NCI-H1930 (cell line): ENCODE measurements at places on chromosomes 11 and 22.

DNA sequence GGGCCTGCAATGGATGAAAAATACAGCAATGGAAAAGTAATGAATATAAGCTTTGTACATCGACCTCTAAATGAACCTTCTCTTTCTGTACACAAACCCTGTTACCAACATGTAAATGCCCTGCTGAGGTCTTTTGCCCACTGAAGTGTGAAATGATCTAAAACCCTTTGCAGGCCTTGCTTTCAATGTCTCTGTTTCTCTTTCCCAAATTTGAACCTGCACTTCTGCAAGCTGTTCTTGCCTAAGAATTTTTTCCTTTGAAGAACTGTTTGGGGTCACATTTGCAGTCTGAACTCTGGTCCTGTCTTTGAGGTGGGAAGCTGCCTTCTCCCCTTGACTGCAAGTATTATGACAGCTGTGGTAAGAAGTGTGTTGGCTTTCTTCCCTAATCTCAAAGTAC is 1237.1 kb downstream of the FAM181B start:
- no peak for DNase-seq

DNA sequence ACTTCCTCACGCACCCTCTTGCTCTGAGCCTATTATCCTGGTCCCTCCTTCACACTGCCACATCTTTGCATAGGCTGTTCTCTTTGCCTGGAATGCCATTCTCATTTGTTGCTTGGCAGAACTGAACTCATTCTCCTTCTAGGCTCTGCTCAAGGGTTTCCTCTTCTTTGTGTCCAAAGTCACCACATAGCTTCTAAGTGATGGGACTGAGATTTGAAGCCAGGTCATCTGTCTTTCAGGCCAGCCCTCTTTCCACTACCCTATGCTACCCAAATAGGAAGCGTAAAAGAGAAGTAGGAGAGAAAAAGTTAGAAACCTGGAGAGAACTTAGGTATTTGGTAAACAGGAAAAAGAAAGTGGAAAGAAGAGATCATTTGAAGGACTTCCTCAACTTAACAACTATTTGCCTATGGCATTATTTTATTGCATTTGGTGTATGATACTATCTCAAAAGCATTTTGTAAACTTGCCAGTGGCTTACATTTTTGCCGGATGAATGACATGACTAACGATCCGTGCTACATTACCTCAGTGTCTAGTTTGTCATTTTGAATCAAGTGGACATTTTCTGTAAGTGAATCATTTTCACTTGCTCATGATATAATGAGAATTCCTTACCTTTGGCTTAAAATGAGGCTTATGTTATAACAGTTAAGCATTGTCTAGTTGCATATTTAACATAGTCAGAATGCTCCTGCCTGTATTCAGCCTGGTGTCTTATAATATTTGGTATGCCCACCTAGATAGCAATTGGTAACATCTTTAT is 18.5 kb downstream of the NF2 start:
- no peak for DNase-seq

- DNase-seq = no peak
These were observed 323.3 kb upstream of the ZC3H12C start for GRCh38 chr11:109769858-109770257.

DNA sequence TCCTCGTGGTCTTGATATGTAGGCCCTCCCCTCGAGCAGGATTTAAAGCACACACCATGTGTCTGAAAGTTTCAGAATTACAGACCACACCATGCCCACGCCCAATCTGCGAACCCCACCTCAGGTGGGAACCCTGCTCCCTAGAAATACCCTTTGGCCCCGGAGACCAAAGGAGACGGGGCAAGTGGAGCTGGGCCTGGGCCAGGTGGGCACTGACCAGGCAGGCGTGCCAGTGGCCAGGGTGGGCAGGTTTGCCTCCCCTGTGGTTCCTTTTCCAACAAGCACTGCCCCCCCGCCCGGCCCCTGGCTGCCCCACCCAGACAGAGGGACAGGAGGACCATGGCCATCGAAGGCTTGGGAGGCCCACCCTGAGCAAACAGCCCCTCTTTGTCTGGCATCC is 400.4 kb downstream of the TBC1D22A start:
- no peak for DNase-seq

DNA sequence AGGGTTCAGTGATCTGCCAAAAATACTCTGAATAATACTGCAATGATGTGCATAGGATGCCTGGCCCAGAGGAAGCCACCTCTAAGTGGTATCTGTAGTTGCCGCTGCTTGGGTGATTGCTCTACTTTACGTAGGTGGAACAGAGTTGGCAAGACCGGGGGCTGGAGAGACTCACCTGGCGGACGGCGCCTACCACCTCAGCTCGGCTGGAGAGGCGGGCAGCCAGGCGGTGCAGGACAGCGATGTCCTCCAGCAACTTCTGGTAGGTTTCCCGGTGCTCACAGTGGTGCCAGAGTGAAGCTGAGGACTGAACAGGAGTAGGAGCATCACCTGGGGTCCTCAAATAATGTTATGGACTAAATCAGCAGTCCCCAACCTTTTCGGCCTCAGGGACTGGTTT is 34.5 kb upstream of the LYVE1 start:
- DNase-seq = no peak

DNA sequence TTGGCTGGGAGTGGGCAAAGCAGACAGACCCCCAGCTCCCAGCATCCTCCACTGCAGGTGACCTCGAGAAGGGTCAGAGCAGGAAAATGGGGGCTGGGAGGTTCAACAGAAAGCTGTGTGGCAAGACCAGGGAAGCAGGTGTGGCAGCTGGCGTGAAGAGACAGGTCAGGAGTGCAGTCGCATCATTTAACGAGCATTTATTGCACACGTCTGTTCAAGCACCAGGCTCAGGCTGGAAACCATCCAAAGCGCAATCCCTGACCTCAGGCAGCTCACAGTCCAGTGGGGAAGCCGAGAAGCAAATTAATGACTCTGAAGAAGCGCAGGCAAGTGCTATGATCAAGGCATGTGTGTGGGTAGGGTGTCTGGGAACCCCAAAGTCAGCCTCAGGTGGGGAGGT is 7.4 kb downstream of the SLC25A45 start:
- DNase-seq = no peak

- no peak for DNase-seq
These were observed 548.7 kb upstream of the CADM1 start for GRCh38 chr11:116052603-116053547.

GRCh38 chr11:127393460-127393997 is 393.0 kb upstream of the KIRREL3 start:
- no peak for DNase-seq

- no peak for DNase-seq
These were observed 182.7 kb downstream of the ADAMTS15 start for GRCh38 chr11:130631119-130631518.

DNA sequence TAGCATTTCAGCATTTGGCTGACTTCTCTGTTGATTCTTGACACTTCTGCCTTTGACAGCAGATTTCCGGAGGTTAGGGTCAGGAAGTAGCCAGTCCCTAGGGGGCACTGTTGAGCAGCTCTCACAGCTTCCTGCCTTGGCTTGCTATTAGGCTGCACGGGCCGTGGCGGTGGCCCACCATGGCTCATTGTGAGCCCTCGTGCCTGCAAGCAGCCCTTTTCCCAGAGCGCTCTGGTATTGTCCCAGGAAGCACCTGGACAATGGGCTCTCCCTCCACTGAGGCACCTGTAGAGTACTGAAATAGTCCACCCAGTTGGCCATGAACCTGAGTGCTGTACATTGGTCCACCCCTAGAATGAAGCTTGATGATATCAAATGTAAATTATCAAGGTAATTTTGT is 100.2 kb upstream of the GAL start:
- no peak for DNase-seq

- no peak for DNase-seq
These were observed 581.3 kb downstream of the SOX6 start for GRCh38 chr11:15775015-15775541.

GRCh38 chr22:26463688-26464087 is 19.9 kb downstream of the HPS4 start:
- no peak for DNase-seq

- no peak for DNase-seq
These were observed 585.3 kb downstream of the INSC start for GRCh38 chr11:15699978-15700377.

GRCh38 chr22:17952273-17952801 is 72.0 kb downstream of the MICAL3 start:
- DNase-seq = no peak

DNA sequence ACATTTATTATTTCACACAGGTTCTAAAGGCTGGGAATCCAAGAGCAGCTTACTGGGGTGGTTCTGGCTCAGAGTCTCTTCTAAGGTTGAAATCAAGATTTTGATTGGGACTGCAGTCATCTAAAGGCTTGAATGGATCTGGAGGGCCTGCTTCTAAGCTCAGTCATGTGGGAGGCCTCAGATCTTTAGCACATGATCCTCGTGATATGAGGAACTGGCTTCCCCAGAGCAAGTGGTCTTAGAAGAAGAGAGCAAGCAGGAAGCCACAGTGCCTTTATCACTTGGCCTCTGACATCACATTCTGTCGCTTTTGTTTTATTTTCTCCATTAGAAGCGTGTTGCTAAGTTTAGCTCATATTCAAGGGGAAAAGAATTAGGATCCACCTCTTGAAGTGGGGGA is 88.9 kb downstream of the ARFGAP2 start:
- no peak for DNase-seq

DNA sequence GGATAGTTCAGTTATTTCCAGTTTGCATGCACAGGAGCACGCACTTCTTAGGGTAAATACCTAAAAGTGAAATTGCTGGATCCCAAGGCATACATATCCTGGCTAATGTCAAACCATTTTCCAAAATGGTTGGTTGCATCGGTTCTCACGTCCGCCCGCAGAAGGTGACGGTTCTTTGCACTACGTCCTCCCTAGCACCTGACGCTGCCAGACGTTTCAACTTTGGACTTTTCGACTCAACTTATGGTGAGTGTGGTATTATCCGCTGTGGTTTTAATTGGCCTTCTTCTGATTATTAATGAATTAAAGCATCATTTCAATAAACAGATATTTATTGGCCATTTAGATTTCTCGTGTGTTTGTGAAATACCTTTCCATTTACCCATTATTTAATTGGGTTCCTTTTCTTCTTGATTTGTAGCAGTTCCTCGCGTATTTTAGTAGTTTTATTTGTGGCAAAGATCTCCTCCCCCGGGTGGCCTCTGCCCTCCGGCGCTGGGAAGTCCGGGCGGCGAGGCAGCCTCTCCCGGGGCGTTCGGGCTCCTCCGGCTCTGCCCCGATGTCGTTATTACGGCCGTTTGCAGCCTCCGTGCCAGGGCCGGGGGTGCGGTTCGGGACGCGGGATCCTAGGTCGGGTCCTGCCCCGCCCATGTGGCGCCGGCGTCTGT is at the start of gene JHY:
Gene JHY, plus strand, starts transcription at position 571 of the 668 bp plus-strand sequence. CDS start 3,091 bp downstream, outside the sequence.
- no peak for DNase-seq

GRCh38 chr11:304061-304506 is 3.5 kb upstream of the IFITM2 start:
- no peak for DNase-seq
